COLO829 (cell line): ENCODE measurements at places on chromosomes 16 and 17.

- DNase-seq: no peak
Observed at GRCh38 chr17:44444735-44445105, 55.3 kb upstream of the ITGA2B start.

- DNase-seq: no peak
Observed at GRCh38 chr17:52294301-52294700, 135.8 kb upstream of the CA10 start.

DNA sequence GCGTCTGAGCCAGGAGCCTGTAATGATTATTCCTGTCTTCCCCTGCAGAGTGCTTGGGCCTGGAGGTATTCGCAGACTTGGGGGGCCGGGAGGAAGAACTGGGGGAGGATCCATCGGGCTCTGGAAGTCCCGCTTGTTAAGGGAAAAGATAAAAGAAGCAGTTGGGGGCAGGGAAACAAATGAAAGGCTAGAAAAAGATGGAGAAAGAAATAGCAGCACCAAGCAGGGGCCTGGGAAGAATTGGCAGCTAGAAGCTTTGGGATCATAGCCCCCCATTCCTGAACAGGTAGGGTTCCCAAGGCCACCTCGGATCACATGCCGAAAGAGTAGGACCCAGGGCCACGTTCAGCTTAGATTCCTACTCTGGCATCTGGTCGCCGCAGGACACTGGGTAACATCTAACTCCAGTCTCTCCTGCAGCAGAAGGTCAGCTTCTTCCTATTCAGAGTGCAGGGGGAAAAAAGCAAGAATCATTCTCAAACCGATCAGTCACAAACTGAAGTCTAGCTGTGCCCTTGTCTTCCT, 23.6 kb downstream of the ADAM11 start:
- DNase-seq: no peak

- DNase-seq: no peak
Observed at GRCh38 chr16:27774779-27775178, 224.8 kb downstream of the KATNIP start.

DNA sequence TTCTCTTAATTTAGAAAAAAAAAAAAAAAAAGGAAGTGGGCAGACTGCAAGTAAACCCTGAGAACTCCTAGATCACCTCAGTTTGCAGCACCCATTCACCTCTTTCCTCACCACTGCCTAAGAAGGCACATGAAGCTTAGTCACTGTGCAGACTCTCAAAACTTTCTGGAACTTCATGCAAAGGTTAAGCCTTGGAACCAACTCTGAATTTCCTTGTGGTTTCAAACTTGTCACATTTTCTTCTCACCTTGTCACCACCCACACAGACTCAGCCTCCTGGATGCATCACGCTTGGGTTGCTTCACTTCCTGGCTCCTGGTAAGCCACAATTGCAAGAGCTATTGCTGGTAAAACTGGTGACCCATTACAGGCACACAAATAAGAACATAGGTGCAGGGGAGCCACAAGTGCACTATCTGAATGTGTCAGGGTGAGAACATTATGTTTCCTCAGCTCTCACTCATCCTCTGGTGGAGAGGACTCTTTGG, 15.0 kb upstream of the CPD start:
- no peak for DNase-seq

- no peak for DNase-seq
Observed at GRCh38 chr16:48999508-48999907, 282.1 kb downstream of the CBLN1 start.

DNA sequence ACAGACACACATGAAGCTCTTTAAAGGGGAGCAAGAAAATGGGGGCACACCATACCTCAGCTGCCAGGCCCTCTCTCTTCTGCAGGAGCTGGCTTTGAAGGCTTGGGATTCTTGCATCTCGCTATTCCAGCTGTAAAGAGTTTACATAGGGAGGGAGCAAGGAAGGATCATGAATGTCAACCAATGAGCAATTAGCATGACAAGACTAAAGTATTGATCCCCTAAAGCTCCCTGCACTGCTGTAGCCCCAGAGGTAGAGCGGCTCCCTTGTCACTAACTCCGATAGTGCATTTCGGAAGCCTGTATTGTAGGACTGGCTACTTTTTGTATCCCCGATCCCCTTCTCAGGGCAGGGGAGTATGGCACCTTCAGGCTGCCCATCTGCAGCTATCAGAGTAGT, 113.4 kb upstream of the PMFBP1 start:
- no peak for DNase-seq

DNA sequence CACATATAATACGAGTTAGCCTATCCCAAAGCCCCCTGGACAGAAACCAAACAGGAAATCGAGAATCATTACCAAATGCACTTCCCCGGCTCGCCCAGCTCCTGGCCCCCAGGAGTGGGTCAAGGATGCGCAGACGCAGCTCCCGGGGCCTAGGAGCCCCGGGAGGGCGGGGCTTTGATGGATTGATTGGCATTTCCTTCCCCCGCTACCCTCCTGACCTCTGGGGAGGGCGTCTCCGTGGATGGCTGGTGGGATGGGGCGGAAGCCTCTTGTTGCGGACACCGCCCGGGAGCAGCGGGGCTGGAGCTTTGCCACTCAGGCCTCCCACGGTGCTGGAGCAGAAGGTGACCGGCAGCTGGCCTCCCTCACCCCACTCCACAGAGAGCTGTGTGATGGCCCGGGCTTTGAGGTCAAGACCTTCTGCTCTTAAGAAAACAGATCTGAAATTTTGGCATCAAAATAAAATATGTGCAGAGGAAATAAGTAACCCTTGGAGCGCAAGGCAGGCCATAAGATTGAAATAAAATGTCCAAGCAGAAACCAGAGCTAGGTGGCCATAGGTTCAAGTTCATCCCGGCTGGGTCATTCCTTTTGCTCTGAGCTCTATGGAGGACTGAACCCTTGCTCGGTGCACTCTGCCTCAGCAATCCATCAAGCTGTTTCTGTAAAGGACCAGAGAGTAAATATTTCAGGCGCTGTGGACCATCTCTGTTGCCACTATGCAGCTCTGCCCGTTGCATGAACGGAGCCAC, 262.3 kb downstream of the SOX9 start:
- DNase-seq: no peak

GRCh38 chr17:64492481-64493109, 4.3 kb downstream of the POLG2 start:
- DNase-seq: no peak
